ENCODE measurements at places on chromosomes 12 and 14.

GRCh38 chr12:87853448-87854003 is 175.7 kb downstream of the C12orf50 start:
- DNase-seq, result no peak

GRCh38 chr14:81767266-81767995 is 233.8 kb upstream of the SEL1L start:
- no peak for DNase-seq

DNA sequence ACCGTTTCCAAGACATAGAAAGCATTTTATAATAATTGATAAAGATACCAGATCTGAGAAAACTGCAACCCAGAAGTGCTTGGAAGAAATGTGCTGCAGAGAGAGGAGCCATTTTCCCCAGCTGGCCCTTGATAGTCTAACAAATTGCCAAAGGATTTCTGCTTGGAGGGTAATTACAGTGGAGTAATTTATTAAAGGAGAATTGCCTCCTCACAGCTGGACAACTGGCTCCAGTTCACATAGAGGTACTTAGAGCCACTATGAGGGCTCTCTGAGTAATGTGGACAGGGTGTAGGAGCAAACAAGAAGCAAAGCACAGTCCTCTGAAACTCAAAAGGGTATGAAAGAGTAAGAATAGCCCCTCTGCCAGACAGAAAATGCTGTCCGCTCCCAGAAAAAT is 335.6 kb downstream of the SYT1 start:
- no peak for DNase-seq

- DNase-seq, result no peak
Observed at GRCh38 chr12:12123036-12123604, 52.4 kb downstream of the BCL2L14 start.

- DNase-seq, result no peak
Observed at GRCh38 chr14:68109132-68109900, 289.7 kb downstream of the RAD51B start.

DNA sequence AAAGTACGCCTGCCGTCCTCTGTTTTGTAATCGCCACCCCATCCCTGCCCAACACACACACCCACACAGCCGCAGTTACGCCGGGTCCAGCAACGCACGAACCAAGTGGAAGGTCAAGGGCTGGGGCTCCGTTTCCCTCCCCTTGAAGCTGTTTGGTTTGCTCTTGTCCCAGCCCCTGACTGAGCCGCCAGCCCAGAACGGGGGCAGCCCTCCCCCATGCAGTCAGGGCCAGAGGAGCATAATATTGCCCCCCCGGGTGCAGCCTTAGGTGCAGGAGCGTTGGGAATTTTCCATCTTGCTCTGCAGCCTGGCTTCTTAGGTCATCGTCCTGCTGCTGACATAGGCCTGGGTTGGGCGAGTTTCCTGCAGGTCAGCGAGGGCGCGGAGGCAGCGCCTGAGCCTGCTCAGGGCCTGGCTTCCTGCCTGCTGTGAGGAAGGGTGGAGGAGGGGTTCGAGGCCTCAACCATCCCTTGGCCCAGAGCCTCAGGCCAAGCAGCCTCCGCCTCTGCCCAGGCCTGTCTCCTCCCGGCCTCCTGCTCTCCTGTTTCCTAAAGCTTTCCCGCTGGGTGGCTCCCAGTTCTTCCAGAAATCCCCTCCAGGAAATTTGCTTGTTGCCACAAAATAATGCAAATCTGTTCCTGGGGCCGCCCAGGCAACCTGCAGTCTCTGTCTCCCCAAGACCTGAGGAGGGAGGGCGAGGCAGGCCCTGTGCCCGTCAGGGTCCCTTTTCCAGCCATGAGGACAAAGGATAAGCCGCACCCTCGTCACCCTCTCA is 44.5 kb downstream of the PSMA6 start:
- no peak for DNase-seq

- no peak for DNase-seq
Observed at GRCh38 chr14:29759521-29760340, 167.9 kb downstream of the PRKD1 start.

DNA sequence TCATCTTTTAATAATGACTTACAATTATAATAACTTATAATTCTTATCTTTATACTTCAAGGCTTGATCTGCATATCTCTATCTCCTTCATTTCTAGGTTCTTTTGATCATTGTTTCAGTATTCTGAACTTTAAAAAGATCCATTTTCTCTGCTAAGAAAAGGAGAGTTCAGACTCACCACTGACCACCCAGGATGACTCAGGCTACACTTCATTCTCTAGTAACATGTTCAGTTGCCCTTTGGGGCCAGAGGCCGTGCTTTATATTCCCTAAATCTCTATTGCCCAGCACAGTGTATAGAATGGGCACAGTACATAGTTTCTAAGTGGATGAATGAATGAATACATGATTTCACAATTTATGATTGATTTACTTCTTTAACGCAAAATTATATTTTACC is 268.7 kb downstream of the AKAP6 start:
- DNase-seq, result no peak

DNA sequence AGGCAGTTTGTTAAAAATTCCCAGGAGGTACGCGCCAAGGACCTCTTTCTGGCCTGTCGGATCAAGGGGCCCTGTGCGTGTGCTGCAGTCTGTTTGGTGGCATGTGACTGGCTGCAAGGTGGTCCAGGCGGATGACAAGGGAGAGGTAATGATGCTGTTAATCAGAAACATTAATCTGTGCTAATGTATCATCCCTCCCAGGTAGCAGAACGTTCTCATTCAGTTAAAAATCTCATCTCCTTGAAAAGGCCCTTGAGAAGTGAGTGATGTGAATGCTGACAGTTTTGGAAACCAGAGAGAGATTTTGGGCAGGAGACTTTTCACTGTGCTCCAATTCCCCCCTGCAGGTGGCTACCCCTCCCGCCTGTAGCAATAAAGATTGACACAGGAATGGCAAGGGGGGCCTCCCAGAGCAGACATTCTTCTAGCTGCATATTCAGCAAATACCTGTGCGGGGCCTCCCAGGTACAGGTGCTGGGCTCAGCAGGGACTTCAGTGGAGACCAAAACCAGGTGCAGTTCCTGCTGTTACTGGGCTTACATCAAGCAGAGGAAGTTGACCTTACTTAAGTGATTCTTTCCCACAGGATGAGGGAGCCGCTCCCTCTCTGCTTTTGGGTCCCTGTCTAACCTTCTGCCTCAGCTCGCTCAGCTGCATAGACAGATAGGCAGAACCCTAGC is 364.8 kb downstream of the CACNA1C start:
- DNase-seq, result no peak

- no peak for DNase-seq
Observed at GRCh38 chr12:30692470-30692869, 3.2 kb downstream of the IPO8 start.

DNA sequence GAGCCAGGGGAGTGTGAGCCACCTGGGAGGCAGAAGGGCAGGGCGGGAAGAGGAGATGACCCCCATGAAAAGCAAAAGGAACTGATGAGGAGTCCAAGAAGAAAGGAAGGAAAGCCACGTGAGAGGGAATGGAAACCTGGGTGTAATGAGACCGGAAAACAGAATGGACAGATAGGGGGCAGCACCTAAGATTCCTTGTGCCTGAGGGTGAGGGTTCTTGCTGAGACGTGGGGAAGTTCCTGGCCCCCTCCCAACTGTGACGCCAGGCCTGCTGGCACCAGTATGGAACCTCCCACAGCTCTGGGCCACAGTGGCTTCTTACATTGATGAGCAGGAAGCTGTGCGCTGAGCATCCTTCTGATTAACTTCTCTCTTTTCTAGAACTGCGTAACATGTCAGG is 30.8 kb downstream of the TTC7B start:
- no peak for DNase-seq

- DNase-seq, result no peak
Observed at GRCh38 chr14:104879201-104879982, 14.3 kb downstream of the CEP170B start.

DNA sequence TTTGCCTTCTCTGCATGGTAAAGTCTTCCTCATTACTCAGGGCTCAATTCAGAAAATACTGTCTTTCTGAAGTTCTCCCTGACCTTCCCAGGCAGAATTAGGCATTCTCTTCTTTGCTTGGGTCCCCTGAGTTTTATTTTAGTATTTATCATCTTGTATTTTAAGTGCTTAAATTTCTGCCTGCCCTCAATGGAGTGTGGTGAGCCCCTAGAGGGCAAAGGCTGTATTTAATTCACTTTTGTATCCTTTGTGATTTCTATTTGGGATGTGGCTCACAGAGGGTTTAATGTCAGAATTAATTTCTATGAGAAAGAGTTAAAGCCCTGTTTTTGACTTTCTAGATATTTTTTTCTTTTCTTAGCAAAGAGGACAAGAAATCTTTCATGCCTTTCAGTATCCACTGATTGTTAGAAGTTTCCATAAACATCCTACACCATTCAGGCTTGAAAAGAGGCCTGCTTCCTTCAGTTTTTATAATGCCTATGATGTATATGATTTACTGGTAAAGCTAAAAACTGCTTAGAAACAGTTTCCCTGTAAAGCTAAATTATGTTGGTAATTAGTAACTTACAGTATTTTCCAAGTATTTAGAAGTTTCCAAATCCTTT is 55.6 kb upstream of the PTPRB start:
- no peak for DNase-seq

- DNase-seq, result no peak
Observed at GRCh38 chr14:85093631-85094330, 436.2 kb upstream of the FLRT2 start.

DNA sequence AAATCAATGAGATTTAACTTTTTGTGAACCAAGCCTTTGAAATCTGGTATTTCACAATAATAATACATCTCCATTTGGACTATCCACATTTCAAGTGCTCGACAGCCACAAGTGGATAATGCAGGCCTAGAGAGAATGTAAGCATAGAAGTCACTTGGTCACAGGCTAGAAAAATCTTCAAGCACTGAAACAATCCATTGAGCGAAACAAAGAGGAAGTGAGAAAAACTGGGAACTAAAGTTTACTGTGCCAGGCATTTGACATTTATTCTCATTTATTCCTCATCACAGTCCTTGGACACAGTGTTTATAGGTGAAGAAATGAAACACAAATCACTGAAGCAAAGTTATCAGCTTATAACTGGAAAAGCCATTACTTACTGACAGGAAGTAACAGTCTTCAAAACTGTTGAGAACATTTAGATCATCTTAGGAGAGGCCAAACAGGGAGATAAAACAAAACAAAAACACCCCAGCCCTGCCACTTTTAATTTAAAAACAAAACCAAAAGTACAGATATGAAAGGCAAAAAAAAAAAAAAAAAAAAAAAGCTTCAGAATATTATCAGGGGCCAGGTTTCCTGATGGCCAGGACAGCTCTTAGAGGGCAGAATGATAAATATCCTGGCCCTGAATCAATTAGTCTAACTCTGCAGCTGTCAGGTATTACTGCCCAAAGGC is 29.2 kb downstream of the GNS start:
- DNase-seq, result no peak

GRCh38 chr12:124927201-124928094 is 13.0 kb upstream of the UBC start:
- peak; percentile 91 for DNase-seq

GRCh38 chr14:24070285-24071143 is 848 bp upstream of the CPNE6 start:
- DNase-seq, result no peak

DNA sequence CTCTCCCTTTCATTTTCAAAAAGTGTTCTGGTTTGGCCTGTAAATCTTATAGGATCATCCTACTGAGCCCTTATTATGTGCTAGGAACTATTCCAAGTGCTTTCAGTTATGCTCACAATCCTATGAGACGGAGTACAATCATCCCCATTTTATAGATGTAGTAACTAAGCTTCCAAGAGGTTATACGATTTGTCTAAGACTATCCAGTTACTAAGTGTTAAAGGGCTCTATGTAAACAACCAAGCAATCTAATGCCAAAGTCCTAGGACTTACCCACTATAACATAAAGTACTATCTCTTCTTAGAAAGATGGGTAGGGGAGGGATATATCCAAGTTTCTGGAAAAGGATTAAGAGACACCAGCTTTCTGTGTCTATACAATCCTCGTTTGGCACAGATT is 6.7 kb downstream of the CFL2 start:
- no peak for DNase-seq

GRCh38 chr14:63448841-63449240 is 94.3 kb downstream of the PPP2R5E start:
- DNase-seq, result no peak

DNA sequence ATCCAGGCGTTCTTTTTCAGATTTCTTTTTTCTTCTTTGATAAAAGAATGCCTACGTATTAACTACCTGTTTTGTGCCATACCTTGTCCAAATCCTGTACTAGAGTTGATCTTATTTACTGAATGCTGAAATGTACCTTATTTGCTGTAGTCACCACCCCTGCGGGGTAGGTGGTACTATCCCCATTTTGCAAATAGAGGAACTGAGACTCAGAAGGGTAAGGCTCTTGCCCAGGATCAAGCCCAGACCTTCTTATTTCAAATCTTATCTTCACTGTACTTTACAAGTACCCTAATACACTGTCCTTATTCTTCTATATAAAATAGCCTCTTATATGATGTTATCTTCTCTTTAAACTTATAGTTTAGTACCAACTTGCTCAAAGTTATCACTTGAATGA is 206.5 kb downstream of the SLC41A2 start:
- DNase-seq, result no peak

DNA sequence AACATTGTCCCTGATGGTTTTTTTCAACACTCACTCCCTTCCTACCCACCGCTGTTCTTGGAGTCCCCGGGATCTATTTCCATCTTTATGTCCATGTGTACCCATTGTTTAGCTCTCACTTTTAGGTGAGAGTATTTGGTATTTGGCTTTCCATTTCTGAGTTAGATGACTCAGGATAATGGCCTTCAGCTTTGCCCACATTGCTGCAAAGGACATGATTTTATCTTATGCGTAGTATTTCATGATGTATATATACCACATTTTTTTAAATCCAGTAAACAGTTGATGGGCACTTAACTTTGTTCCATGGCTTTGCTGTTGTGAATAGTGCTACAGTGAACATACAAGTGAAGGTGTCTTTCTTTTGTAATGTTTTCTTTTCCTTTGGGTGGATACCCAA is 123.5 kb upstream of the KITLG start:
- no peak for DNase-seq
